ENCODE measurements at places on chromosomes 5 and 9.

DNA sequence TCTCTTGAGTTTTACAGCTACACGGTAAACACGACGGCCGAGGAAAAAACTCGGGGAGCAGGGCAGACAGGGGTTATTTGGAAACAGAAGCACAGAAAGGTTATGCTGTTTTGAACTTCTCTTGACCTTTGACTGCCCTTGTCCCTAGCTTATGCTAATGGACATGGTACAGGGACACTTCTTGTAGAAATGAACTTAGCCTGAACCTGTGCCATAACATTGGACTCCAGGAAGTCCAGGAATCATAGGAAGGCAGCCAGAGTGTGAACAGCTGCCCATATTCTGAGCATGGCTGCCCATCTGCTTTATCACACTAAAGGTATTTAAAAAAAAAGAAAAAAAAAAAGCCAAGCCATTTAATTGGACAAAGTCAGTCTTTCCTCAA, 46.1 kb downstream of the NR6A1 start:
- DNase-seq: no peak

DNA sequence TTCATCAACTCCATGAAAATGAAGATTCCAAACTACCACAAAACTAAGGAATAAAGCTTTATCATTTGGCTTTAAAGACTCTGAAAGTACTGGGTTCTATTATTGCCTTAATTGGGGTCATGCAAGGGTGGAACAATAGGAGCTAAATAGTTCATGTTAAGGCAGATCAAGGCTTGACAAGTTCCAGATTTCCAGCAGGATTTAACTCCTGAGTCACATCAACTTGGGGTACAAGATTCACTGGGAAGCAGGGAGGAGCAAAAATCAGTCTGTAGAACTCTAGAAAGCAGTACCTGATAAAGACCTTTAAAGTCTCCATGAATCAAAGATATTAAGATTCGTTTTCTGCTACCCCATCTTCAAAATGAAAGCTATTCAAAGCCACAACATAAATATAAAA, 41.9 kb upstream of the GLRX start:
- DNase-seq: no peak

GRCh38 chr9:27473111-27473529, 51.0 kb upstream of the IFNK start:
- no peak for DNase-seq

DNA sequence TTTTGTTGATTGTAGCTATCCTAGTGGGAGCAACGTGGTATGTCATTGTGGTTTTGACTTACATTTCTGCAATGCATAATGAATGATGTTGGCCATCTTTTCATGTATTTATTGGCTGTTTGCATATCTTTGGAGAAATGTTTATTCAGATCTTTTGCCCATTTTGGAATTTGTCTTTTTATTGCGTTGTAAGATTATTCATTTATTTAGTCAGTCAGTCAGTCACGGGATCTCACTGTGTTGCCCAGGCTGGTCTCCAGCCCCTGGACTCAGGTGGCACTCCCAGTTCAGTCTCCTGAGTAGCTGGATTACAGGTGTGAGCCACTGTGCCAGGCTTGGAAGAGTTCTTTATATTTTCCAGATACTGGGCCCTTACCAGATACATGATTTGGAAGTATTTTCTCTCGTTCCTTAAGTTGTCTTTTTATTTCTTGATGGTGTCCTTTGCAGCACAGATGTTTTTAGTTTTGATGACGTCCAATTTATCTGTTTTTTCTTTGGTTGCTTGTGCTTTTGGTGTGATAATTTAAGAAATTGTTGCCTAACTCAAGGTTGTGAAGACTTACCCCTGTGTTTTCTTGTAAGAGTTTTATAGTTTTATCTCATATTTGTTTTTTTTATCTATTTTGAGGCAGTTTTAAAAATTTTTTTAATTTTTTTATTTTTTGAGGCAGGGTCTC, 67.1 kb downstream of the EHMT1 start:
- DNase-seq: no peak

DNA sequence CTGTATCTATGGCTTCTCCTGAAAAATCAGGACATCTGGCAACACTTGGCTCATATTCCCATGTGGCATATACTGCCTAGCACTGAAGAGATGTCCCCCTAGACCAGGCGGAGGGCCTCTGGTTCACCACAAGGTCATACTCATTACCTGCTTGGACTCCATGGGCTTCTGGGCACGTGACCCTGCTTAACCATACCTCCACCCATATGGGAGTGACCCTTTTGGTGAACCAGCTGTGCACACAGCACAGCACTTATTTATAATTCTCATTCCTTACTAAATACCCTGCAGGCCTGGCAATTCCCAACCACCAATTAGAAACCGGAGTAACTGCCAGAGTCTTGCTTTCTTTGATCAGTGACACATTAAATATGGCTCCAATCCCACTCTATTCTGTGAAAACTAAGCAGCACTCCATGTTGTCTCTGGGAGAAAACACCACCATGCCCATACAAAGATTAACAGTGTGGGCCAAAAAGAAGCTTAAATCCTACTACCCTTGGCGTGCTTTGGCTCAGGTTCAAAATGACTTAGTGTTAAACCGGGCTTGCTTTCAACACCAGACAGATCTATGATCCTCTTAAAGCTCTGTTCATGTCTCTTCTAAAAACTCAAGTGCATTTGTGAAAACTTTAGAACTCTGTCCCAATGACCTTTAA, 57.7 kb downstream of the MTMR12 start:
- no peak for DNase-seq

DNA sequence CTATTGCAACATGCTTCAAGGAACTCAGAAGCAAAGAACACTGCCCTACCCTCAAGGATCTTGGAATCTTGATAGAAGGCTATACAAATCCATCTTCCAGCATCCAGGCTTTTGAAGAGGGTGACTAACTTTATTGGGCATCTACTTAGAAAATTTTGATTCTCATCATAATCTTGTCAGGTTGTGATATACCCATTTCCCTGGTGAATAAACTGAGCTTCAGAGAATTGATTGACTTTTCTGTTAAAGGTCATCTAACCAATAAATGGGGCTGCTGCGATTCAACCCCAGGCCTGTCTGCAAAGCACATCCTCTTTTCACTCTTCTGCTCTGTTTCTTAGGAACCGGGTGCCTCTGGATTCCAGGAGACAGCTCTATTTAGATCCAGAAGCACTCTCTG, 19.9 kb upstream of the INSYN2B start:
- DNase-seq: no peak

- DNase-seq: no peak
Measured at GRCh38 chr5:168174376-168174775, 117.1 kb upstream of the WWC1 start.

DNA sequence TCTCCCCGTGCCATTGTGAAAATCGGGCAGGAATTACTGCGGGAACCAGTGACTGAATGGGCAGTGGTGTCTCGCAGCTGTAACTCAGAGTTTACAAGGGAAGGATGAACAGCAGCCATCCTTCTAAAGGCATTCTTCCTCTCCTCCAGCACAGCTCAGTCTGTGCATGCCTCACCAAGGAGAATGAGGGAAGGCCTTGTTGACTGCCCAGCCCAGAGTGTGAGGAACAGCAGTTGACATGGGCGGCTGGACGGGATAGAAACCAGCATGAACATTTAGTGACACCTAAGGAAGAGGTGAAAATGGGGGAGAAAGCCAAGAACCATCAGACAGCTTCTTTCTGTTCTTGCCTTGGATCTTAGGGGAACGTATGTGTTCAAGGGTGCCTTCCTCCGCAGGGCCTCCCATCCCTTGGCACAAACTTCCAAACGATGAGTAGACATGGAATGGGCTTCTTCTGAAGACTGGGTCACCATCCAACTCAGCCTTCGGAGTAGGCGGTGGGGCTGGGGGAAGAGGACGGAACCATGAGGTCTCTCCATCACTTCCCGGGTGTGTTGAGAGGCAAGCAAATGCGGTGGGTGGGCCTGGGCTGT, 887 bp upstream of the PDE8B start:
- no peak for DNase-seq

- no peak for DNase-seq
Measured at GRCh38 chr5:17118631-17119030, 98.8 kb upstream of the BASP1 start.

DNA sequence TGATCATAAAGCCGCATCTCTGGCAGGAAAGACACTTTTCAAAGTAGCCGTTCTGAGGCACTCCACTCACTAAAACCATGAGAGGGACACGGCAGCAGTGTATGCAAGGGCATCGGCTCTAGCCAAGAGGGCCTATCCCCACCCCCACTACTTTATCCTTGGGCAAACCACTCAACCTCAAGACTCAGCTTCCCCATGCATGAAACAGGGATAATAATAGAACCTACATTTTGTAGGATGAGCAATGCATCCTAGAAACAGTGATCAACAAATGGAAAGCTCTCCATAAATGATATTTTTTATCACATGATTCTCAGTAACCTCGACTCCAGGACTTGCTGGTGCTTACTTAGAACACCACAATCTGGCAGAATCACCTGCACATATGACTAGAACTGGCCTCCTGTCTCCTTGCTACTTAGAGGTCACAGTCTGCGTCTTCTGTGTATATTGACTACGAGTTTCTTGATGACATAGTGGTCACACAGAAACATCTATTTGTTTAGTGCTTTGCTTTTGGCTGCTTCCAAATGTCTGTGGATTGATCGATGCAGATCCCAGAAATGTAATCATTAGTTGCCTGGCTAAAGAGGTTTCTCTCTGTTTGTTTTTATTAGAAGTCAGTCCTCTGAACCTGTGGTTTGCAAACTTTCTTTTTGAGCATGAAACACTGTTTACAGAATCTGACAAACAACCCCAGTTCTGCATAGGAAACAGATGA, 102.1 kb downstream of the LHFPL2 start:
- no peak for DNase-seq

- DNase-seq: no peak
Measured at GRCh38 chr5:1832511-1833250, 31.5 kb downstream of the NDUFS6 start.

DNA sequence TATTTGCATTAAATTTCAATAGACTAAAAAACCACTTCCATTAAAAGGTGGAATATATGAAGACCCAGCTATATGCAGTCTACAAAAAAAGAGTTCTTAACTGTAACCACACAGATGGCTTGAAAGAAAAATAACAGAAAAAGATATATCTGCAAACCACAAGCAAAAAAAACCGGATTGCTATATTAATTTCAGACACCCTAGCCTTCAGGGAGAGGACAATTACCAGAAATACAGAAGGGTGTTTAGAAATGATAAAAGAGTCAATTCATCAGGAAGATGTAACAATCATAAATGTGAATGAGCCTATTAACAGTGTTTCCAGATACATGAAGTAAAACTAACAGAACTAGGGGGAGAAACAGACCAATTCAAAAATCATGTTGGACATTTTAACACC, 56.9 kb upstream of the SMIM23 start:
- DNase-seq: no peak

DNA sequence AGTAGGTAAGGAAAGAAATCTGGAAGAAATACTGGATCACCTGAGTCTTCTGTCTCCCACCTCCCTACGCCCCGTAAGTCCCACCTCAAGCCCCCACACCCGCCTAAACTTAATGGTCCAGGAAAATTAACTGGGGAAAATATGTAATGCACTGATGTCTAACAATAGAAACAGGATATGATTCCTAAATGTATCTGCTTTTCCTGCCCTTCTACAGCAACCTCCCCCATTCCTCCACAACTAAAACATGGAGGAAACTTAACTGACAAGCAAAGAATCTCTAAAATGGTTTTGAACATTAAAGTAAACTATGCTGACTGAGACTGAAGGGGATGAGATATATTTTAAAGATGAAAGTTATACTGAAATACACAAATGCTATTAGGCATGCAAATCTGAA, 10.4 kb downstream of the RFX3 start:
- no peak for DNase-seq

Measured in activated CD4-positive, alpha-beta T cell treated with anti-CD3 and anti-CD28 coated beads for 24 hours (primary cell).